ENCODE measurements at places on chromosomes 3 and 15.

GRCh38 chr3:14175383-14176037 lies 2.9 kb downstream of the XPC start:
- peak; percentile 12 for DNase-seq

GRCh38 chr3:126126811-126127431 lies 43.0 kb upstream of the SLC41A3 start:
- peak; percentile 2 for DNase-seq

GRCh38 chr3:25665315-25666280 lies 891 bp upstream of the TOP2B start:
- DNase-seq = no peak

GRCh38 chr15:100264994-100265640 lies 76.7 kb downstream of the ADAMTS17 start:
- no peak for DNase-seq

DNA sequence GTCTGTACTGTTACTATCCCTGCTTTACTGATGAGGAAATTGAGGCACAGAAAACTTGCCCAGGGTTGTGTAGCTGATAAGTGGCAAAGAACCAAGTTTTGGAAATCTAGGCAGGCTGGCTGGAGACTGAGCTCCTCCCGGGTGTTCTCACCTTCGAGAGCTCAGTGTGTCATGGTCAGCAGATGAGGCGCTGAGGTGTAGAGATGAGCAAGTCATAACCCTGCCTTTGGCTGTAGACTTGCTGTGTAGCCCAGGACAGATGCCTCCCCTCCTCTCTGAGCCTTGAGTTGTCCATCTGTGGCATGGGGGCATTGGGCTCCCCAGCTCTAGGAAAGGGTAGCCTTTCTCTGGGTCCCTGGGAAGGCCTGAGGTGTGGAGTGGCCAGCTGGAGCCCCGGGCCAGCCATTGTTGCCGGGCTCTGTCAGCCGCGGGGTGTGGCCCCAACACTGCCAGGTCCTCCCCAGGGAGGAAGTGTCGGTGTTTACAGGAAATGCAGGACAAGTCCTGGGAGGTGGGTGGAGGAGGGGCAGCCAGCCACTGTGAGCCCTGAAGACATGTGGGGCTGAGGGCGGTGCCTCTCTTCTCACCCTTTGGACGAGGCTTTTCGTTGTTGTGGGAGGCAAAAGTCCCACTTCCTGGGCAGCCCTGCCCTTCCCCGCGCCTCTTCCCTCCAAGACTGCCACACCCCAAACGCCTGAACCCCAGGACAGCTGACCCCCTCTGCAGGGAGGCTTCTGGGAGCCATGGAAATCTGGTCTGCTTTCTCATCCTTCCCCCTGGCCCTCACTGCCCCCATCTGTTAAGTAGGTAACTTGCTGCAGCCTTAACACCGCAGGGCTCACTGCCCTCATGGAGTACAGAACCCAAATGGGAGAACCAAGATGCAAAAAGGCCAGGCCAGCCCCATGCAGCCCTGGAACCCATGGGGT lies 29.1 kb downstream of the FGD5 start:
- no peak for DNase-seq

DNA sequence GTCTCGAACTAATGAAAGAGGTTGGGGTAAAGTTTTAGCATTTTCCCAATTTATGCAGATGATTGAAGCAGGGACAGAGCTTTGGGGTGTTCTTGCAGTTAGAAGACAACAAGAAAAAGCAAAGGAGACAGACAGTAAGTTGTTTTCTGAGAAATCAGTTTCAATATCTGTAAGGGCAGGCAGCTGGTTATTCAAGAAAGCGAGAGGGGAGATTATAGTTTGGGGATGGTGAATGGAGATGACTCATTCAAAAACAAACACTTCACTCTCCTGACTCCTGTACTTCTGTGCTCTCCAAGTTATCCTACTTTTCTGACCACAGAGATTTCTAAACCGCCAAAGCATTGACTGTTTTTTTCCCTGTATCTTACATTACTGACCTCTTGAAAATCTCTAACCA lies 352.0 kb downstream of the GAP43 start:
- no peak for DNase-seq

GRCh38 chr3:125163739-125164601 lies 48.6 kb downstream of the SLC12A8 start:
- DNase-seq = no peak

- no peak for DNase-seq
Observed at GRCh38 chr3:52080830-52081719, 24.7 kb upstream of the DUSP7 start.

DNA sequence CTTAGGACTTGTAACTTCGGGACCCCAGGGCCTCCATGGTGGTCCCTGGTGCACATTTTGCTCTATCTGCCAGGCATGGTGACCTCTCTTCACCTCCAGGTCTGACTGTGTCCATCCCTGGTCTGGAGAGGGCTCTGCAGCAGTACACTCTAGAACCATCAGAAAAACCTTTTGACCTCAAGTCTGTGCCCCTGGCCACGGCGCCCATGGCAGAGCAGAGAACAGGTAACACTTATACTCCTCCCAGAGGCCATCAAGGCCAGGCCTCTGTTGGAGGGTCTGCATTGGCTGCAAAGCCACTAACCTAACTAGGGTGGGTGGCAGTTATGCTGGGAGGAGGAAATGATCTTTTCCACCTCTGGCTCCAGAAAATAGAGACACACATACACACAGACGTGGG lies 10.3 kb upstream of the HMCES start:
- no peak for DNase-seq

- DNase-seq = no peak
Observed at GRCh38 chr3:14290631-14291385, 111.6 kb upstream of the SLC6A6 start.

DNA sequence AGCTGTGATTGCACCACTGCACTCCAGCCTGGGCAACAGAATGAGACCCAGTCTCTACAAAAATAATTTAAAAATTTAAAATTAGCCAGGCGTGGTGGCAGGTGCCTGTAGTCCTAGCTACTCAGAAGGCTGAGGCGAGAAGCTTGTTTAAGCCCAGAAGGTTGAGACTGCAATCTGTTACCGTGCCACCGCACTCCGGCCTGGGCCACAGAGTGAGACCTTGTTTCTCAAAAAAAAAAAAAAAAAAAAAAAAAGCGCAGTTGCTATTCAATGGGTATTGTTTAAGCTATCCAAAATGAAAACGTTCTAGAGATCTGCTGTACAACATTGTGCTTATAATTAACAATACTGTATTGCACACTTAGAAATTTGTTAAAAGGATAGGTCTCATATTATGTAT lies 24.0 kb downstream of the ZNF148 start:
- DNase-seq = no peak

DNA sequence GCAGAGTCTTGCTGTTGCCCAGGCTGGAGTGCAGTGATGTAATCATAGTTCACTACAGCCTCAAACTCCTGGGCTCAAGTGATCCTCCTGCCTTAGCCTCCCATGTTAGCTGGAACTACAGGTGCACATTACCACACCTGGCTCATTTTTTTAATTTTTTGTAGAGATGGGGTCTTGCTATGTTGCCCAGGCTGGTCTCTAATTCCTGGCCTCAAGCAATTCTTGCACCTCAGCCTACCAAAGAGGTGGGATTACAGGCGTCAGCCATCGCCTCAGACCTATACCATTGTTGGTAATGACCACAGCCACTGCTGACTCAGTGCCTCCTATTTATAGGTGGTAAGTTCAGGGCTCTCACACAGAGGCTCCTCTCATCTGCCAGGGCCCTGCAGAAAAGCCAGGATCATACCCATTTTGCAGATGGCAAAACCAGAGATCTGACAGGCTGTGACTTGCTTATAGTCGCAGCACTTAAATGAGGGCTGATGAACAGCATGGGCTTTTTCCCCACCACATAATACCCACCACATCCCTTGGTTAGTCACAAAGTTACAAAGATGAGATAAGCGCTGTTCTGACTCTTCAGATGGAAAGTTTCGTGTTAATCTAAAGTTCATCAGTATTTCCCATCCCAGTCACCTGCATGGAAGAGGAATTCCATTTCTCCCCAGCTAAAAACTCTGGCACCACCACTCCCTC lies 21.8 kb upstream of the SPATA12 start:
- no peak for DNase-seq

- DNase-seq = no peak
Observed at GRCh38 chr3:86244905-86245304, 746.0 kb downstream of the VGLL3 start.

GRCh38 chr3:81676706-81677456 lies 84.6 kb downstream of the GBE1 start:
- DNase-seq = no peak

- DNase-seq = no peak
Observed at GRCh38 chr3:157116017-157116416, 43.9 kb downstream of the CCNL1 start.

DNA sequence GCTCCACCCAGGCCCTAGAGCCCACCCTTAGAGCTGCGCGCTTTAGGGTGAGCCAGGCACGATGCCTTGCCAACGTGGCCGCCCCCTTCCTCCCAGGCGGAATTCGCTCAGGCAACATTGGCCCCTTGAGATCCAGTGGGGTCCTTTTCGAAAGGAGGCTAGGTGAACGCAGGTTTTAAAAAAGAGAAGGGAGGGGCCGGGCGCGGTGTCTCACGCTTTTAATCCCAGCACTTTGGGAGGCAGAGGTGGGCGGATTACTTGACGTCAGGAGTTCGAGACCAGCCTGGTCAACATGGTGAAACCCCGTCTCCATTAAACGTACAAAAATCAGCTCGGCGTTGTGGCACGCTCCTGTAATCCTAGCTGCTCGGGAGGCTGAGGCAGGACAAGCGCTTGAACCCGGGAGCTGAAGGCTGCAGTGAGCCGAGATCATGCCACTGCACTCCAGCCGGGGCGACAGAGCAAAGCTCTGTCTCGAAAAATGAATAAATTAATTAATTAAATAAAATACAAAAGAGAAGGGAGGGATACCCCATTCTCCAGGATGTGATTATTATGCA lies 984 bp upstream of the RPP25 start:
- DNase-seq = no peak

DNA sequence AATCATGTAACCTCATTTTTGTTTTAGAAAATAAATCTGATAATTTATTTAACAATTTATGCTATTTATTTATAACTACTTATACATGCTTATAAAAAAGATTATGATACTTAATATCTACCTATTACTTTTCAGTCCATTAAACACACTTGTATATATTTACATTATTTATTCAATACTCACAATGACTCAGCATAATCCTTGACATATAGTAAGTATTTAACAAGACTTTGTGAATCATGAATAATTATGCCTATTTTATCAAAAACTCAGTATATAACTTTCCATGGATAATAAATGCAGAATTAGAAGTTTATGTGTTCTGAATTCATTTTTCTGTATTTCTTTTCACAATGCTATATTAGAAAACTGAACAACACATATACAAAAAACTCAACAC lies 266.0 kb upstream of the STAC start:
- no peak for DNase-seq

- DNase-seq = no peak
Observed at GRCh38 chr3:125168711-125169393, 43.7 kb downstream of the SLC12A8 start.

DNA sequence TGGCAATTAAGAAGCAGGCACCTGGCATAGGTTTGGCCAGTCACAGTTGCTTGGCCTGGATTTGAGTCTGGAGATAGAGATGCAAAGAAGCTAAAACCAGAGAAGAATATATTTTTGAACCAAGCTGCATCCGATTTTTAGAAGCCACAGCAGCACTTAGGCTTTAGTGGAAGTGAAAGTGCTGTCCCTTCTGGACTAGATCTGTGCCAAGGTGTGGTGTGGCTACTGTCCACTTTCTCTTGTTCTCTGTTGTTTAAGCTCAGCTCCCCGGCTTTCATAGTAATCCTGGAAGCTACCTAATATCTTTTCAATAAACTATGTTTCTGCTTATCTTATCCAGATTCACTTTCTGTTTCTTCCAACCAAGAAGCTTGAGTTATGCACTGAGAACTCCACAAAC lies 183.4 kb upstream of the THRB start:
- no peak for DNase-seq

DNA sequence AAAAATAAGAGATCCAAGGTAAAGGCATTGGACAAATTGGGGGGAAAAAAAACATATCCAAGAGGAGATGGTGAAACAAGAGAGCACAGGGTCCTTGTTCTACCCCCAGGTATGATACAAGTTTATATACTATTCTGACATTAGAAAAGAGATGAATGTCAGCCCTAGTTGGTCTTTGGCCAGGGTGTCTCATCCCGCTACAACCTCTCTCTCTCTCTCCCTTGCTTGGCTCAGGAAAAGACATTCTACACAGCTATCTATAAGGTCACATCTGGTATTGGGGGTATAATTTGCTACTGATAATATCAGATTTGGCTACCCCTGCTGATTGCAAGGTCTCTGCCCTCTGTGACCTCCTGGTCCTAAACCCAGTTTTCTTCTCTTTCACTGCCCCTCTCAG lies 117.2 kb downstream of the GOLIM4 start:
- no peak for DNase-seq

GRCh38 chr15:57340682-57341259 lies 35.5 kb upstream of the CGNL1 start:
- no peak for DNase-seq

DNA sequence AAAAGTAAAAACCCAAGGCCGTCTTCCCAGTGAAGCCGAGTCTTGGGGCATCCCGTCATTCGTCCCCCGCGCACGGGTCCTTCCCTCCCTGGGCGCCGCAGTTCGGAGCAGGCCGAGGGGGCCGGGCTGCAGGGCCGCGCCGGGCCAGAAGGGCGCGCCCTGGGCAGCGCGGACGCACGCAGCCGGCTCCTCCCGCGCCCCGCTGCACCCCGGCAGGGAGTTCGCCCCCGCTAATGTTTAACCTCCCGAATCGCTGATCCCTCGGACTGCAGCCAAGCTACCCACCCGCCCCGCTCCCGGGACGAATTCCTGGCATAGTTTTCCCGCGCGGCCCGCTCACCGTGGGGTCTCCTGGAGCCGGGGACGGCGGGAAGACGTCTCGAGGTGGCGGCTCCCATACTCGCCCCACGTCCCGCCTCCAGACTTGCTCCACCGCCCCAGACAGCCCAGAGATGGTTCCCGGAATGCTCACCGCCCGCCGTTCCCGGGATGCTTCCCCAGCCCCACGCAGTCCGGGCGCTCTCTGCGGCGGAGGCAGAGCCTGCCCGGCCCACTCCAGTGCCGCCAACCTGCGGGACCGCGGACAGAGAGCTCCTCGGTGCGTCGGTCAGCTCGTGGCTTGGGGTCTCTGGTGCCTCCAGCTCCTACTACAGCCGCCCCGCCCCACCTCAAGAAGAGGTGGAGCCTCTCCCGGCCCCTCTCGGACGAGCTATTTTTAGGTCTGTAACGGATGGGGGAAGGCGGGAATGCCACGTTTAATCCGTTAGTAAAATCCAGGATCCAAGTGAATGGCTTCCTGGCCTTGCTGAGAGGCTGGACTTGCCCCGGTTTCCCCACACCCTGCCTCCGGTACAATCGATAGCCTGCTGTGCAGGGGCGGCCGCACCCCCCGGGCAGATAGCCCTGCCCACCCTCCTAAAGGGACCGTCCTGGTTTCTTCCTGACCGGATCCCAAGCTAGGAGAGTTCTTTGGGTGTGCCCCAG lies at the start of gene DZIP1L:
TSS of gene DZIP1L (minus strand) at position 621 of the 984 bp plus-strand sequence. CDS start 11,637 bp downstream, outside the sequence.
- DNase-seq = no peak

DNA sequence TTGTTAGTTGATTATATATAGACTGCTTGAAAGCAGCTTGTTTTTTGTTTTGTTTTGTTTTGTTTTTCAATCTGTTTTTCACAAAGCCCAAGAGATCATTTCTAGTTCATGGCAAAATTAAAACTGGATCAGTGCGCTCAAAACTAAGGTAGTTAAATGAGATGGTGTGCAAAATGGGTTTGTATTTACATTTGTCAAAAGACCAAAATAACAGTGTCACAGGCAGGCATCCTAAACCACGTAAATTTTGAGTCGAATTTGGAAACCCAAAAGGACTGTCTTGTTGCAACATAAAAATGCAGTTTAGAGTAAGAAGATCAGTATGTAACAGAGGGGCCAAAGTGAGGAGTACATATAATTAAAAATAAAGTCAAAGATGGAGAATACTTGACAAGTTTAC lies 2.4 kb downstream of the DMXL2 start:
- no peak for DNase-seq
